ENCODE measurements at places on chromosomes 3 and 15.

DNA sequence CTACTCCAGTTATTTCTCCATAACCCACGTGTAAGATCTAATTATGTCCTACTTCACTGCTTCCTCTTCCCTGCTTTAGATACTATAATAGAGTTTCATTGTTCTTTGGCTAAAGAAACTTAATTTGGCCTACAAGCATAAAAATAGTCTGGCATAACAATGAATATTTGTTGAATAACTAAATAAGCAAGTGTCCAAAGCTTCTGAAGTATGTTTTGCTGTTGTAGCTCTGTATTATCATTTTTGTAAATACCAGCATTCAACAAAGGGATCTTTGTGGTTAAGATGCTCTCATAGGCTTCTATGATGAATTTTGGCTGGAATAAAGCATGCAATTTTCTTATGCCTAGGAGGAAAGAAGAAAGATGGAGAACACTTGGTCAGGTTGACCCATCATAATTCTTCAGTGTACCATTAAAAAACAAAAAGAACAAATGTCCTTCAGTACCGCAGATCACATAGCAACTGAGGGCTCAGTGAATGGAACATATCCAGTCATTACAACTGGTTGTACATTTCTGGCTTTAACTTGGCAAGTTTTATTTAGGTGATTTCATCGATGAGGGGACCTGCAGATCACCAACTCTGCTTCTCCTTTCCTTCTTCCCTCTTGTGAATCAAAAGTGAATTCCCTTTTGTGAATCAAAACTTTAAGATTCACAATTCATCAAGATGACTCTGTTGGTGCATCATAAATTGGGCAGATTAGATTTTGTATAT, 465.9 kb upstream of the TGFBR2 start:
- H3K4me1 ChIP-seq, result no peaks in the 10 kb centered on the region
- no peaks in the 10 kb centered on the region for H3K27me3 ChIP-seq

DNA sequence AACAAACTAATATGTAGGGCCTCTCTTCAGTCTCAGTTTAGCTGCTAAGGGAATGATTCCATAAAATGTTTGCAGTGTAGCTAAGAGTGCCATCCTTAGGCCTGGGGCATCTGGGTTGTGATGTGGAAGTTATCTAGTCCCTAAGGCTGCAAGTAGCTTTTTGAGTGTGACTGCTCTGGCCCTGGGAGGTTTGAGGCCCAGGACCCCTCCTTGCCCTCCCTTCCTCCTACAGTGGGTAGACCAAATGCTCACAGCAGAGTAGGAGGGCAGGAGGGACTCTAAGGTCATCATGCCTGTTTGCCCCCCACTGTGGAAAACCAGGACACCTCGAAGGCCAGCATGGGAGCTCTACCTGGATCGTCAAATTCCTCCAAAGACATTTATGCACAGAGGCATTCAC, 115.0 kb downstream of the EPHB1 start:
- no peak overlapping the region for H3K4me3 ChIP-seq
- H3K4me1 ChIP-seq, result no peaks in the 10 kb centered on the region
- no peak for DNase-seq

DNA sequence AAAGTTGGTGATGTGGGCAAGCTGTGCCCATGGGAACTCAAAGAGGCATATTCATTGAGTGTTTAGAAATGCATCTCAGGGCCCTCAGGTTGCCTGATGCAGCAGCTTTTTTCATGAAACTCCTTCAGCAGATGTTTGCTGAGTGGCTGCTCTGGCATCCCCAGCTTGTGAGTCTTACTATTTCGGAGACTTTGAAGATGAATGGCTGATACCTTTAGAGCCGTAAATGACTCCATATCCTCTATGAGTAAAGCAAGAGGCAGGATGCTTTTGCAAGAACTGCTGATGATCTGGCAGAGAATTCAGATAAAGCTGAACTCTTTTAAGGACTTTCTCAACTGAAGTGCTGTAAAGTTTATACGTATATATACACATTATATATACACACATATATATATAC, 384.3 kb downstream of the CACNA2D3 start:
- H3K4me3 ChIP-seq, result no peak overlapping the region
- no peaks in the 10 kb centered on the region for H3K27me3 ChIP-seq
- no peaks in the 10 kb centered on the region for H3K36me3 ChIP-seq
- DNase-seq, result peak; percentile 6
- H3K4me1 ChIP-seq, result no peaks in the 10 kb centered on the region

- H3K36me3 ChIP-seq, result no peaks in the 10 kb centered on the region
- H3K27me3 ChIP-seq, result no peaks in the 10 kb centered on the region
- H3K4me1 ChIP-seq, result peaks cover 3% of the 10 kb centered on the region
- no peak overlapping the region for H3K4me3 ChIP-seq
- peak; percentile 68 for DNase-seq
Measured at GRCh38 chr3:31945738-31946052, 35.4 kb downstream of the OSBPL10 start.

DNA sequence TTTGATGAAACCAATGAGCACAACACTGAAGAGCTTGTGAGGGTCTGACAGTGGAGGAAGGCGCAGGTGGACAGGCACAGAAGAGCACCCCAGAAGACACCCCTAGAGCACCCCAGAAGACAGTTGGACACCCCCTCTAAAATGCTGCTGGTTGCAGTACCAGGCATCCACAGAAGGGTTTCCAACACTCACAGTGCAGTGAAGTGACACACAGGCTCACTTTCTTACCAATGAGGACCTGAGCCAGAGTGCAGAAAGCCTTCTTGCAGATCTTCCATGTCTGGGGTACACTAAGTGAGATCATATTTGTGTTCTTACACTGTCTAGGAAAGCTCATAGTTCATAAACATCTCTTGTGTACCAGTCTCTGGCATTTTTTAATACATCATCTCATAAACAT, 27.6 kb downstream of the CCNL1 start:
- no peak overlapping the region for H3K27ac ChIP-seq
- H3K4me3 ChIP-seq, result no peak overlapping the region
- H3K27me3 ChIP-seq, result no peaks in the 10 kb centered on the region
- H3K36me3 ChIP-seq, result no peaks in the 10 kb centered on the region
- peaks cover 21% of the 10 kb centered on the region for H3K4me1 ChIP-seq

DNA sequence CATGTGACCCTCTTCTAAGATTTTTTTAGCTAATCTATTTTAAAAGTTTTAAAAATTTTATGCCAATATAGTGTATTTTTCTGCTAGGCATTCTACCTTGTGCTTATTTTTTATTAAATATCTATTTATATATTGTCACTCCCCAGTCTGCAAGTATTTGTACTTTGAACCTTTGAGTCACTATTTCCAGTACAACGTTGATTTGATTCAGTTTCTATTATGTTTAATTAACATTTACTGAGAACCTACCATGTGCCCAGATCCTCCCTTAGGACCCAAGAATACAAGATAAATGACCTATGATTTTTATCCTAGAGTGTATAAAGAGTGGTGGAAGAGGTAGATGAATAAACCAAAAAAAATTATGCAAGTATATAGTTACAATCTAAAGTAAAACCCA, 311.2 kb downstream of the DOCK3 start:
- DNase-seq, result no peak
- H3K4me3 ChIP-seq, result no peak overlapping the region
- no peaks in the 10 kb centered on the region for H3K36me3 ChIP-seq

DNA sequence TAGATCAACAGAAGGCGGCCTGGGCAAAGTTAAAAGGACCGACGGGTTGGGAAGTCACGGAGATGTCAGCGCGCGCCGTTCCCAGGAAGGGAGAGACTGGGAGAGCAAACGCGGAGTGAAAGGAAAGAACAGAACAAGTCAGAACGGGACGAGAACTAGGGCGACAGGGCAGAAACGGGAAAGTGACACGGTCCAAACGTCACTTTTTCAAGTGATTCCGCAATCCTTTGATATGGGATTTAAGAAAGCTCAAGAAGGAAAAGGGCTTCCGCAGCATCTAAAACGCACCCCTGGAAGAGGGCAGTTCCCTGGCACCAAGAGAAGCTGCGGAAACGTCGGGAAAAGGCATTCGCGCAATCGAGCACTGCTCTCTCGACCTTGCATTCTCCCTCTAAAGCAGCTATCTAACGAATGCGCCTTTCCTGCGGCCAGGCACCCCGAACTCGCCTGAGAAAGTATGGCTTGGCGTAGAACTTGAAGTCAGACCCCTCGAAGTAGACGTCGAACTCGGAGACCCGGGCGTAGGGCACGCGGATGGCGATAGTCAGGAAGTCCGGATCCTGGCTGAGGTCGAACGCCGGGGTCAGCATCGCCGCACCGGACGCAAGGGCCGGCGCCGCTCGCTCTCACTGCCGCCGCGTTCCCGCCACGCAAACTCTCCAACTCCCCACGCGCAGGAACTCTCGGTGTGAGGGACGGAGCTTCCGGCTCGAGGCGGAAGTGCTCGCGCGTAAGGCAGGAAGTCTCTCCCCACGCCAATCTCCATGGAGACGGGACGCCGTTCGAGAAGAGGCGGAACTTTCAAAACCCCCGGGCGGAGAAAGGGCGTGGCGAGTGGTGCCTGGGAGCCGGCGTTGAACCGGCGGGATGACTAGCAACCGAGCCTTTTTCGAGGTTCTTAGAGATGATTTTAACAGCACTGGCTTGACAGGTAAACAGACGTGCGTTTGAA, at the start of gene SHQ1:
SHQ1 (minus strand) TSS at position 695 of the 952 bp plus-strand sequence; CDS start at position 590, 105 bp downstream.
- H3K36me3 ChIP-seq, result no peaks in the 10 kb centered on the region
- no peaks in the 10 kb centered on the region for H3K27me3 ChIP-seq

DNA sequence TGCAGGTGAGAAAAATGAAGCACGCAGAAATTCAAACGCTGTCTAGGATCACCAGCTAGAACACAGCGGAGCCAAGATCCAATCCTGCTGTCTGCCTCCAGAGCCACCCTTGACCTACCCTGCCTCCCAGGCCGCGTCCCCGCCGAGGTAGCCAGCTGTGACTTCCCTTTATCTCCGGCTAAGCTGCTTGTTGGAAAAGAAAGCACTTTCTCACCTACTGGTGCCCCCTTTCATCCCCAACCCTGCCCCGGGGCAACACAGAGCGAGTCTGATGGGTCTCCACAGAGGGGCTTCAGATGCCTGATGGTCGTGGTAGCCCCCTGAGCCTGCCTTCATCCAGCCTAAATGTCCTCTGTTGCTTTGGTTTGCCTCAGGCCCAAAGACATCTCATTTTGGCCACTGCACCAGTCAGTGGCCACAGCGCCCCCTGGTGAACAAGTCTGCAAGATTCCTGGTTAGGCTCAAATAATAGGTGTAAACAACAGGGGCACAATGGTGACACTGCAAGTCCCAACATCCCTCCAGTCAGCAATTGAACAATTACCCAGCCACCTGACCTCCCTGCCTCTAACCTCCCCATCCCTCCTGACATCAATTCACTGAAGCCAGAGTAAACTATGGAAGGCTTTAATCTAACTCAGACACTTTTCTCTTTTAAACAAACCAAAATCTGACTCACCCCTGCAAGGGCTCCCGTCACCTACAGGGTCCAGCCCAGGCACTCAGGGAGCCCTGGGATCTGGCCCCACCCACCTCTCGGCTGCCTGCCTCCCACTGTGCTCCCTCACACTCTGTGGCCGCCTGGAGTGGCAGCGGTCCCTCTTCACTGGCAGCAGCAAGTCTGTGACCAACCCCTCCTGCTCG, 27.3 kb upstream of the BCL2L10 start:
- peaks cover 14% of the 10 kb centered on the region for H3K4me1 ChIP-seq
- peak; percentile 77 for DNase-seq
- H3K27ac ChIP-seq, result no peak overlapping the region
- H3K27me3 ChIP-seq, result no peaks in the 10 kb centered on the region

- no peak overlapping the region for H3K4me3 ChIP-seq
- no peaks in the 10 kb centered on the region for H3K36me3 ChIP-seq
- no peak overlapping the region for H3K27ac ChIP-seq
- no peaks in the 10 kb centered on the region for H3K4me1 ChIP-seq
Measured at GRCh38 chr3:60246361-60246760, 1004.9 kb downstream of the FHIT start.

- H3K4me1 ChIP-seq, result no peaks in the 10 kb centered on the region
- no peak overlapping the region for H3K27ac ChIP-seq
- peak; percentile 59 for DNase-seq
Measured at GRCh38 chr15:51647128-51647562, 24.6 kb upstream of the DMXL2 start.

GRCh38 chr3:39277893-39278615, 1.8 kb downstream of the CX3CR1 start:
- no peak overlapping the region for H3K27ac ChIP-seq
- no peaks in the 10 kb centered on the region for H3K36me3 ChIP-seq
- H3K4me3 ChIP-seq, result no peak overlapping the region
- DNase-seq, result no peak
- H3K4me1 ChIP-seq, result no peaks in the 10 kb centered on the region
- no peaks in the 10 kb centered on the region for H3K27me3 ChIP-seq

DNA sequence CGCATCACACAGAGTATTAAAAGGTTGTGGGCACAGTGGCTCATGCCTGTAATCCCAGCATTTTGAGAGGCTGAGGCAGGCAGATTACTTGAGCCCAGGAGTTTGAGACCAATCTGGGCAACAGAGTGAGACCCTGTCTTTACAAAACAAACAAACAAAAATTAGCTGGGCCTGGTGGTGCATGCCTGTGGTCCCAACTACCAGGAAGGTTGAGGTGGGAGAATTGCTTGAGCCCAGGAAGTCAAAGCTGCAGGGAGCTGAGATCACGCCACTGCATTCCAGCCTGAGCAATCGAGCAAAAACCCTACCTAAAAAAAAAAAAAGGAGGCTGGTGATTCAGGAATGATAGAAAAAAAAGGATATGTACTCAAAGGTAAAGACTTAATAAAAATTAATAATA, 28.2 kb upstream of the ST6GAL1 start:
- H3K27me3 ChIP-seq, result no peaks in the 10 kb centered on the region
- no peak for DNase-seq
- H3K27ac ChIP-seq, result no peak overlapping the region
- no peak overlapping the region for H3K4me3 ChIP-seq
- no peaks in the 10 kb centered on the region for H3K36me3 ChIP-seq

DNA sequence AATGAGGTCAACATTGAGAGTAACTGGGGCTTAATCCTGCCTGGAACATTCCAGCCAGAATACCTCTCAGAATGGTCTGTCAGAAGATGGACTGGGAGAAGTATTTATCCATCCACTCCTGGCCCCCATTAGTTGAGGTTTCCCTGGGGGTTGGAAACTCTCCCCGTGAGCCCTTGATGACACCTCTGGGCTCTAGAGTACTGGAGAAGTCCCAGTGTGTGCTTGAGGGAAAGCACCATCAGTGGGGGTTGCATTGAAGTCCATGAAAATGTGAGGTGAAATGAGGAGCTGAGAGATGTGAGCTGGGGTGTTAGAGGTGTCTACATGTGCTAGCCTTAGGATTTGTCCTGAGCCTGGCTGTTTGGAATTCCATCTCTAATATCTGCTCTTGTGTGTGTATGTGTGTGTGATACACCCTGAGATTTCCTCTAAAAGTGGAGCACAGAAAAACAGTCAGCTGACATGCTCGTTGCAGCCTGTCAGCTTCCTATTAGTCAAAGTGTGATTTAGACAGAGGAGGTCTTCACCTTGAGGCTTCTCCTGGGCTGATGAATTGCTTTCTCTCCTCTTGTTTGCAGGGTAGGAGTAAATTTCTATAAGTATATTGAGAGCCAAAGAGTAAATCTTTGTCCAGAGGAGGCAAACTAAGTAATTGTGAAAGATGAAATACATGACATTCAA, 67.6 kb downstream of the NR1D2 start:
- H3K36me3 ChIP-seq, result no peaks in the 10 kb centered on the region
- H3K27me3 ChIP-seq, result no peaks in the 10 kb centered on the region
- no peak for DNase-seq
- H3K4me3 ChIP-seq, result no peak overlapping the region
- H3K4me1 ChIP-seq, result no peaks in the 10 kb centered on the region

- H3K4me3 ChIP-seq, result no peak overlapping the region
- H3K36me3 ChIP-seq, result peaks cover 3% of the 10 kb centered on the region
- no peak overlapping the region for H3K27ac ChIP-seq
- no peaks in the 10 kb centered on the region for H3K27me3 ChIP-seq
Measured at GRCh38 chr15:75031848-75032247, 8.5 kb downstream of the PPCDC start.

All from fibroblast of lung (primary cell).